Activated CD8-positive, alpha-beta memory T cell treated with anti-CD3 and anti-CD28 coated beads for 48 hours (primary cell): ENCODE measurements at places on chromosomes 7 and 10.

DNA sequence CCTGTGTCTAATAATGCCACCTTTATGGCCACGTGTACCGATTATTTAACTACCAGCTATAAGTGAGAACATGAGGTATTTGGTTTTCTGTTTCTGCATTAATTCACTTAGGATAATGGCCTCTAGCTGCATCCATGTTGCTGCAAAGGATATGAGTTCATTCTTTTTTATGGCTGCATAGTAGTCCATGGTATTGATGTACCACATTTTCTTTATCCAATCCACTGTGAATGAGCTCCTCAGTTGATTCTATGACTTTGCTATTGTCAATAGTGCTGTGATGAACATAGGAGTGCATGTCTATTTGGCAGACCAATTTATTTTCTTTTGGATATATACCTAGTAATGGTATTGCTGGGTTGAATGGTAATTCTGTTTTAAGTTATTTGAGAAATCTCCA lies 96.4 kb downstream of the SLC25A40 start:
- DNase-seq, result no peak

DNA sequence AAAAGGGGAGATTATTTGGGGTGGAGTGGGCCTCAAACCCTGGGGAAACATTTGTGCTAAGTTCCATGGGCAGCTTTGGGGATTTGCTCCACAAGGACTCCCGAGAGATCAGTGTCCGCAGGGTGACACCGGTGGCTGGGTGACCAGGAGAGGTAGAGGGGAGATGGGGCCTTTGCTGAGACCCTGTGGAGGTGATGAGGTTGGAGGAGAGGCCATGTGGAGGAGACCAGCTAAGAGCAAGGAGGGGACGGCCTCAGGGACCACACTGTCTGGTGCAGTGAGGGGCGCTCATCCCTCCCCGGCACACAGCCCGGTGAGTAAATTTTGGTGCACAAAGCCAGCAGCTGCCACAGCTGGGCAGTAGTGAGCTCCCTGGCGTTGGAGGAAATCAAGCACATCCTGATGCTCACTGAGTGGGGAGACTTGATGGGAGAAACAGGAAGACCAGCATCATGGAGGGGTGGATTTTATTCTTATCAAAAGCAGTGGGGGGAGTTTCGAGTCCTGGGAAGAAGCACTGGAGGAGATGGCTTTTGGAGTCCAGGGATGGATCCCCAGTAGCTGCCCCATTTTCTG lies 20.2 kb upstream of the ELFN1 start:
- no peak for DNase-seq

GRCh38 chr10:108069096-108069495 lies 904.6 kb upstream of the SORCS1 start:
- no peak for DNase-seq

DNA sequence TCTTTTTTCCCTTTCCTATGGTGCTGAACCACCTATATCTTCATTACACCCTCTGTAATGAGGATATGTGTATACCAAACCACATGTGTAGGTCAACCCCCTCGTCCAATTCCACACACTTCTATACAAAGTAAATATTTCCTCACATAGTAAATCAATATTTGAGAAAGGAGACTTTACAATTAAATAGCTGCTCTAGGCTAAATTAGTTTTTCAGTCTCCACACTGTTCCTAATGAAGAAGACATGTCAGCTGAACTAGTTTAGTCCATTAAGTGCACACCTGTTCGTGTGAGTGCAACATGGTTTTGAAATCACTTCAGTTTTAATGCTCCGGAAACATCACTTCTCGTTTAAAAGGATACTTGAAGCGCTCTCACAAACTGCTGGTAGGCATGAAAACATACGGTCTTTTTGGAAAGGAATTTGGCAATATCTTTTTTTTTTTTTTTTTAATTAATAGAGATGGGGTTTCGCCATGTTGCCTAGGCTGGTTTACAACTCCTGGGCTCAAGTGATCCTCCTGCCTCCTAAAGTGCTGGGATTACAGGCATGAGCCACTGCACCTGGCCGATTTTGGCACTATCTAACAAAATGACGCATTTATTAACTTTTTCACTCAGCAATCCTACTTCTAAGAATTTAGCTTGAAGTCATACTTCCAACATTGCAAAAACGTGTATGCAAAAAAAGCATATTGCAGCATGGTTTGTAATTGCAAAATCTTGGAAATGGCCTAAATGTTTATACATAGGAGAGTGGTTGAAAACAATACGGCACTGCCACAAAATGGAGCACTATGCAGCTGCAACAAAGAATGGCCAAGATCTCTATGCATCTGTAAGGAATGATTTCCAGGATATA lies 2.1 kb upstream of the XRCC2 start:
- DNase-seq, result no peak

DNA sequence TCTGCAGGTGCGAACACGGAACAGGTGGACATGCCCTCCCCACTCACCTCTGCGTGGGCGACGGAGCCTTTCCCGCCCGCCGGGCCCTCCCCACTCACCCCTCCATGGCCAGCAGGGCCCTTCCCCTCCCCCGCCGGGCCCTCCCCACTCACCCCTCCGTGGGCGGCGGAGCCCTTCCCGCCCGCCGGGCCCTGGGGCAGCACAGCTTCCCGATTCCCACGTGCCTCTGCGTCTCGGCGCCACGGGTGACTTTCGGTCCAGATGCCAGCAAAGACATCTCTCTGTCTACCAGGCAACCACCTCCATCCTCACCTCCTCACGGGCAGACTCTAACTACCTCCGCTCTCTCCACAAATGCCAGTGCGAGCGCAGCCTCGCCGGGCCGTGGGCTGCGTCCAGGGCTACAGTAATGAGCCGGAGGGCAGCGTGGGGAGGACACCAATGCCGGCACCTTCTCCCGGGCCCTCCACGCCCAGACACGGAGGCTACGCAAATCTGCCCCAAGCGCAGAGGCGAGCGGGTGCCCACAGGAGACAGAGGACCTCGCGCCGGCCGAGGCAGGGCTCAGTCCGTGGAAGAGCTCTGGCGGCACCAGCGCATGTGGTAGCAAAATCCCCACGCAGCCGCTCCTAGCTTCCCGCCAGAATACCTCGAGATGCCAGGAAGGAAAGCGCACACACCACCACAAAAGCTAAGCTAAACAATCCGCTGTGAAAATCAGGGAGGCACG lies 21.8 kb downstream of the GPER1 start:
- no peak for DNase-seq

DNA sequence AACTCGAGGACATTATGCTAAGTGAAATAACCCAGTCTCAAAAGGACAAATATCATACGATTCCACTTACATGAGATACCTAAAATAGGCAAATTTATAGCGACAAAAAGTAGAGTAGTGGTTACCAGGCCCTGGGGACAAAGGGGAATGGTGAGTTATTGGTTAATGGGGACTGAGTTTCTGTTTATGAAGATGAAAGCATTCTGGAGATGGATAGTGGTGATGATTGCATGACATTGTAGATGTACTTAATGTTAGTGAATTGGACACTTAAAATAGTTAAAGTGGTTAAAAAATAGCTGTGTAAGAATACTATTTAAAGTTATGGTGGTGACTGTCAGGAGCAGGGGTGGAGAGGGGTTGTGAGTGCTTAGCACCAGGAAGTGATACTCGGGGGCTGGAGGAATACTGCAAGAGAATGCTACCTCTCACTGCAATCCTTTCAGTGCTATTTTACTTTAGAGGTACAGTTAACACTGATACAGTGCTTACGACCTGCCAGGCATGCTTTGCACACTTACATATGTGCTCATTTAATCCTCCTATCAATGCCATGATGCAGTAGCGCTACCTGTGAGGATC lies 16.7 kb upstream of the TEX36 start:
- no peak for DNase-seq

- DNase-seq, result no peak
Observed at GRCh38 chr10:124032971-124033886, 60.2 kb downstream of the CHST15 start.

GRCh38 chr10:114002422-114002821 lies 41.2 kb upstream of the ADRB1 start:
- no peak for DNase-seq

- no peak for DNase-seq
Observed at GRCh38 chr10:62724465-62724864, 80.1 kb upstream of the ADO start.

DNA sequence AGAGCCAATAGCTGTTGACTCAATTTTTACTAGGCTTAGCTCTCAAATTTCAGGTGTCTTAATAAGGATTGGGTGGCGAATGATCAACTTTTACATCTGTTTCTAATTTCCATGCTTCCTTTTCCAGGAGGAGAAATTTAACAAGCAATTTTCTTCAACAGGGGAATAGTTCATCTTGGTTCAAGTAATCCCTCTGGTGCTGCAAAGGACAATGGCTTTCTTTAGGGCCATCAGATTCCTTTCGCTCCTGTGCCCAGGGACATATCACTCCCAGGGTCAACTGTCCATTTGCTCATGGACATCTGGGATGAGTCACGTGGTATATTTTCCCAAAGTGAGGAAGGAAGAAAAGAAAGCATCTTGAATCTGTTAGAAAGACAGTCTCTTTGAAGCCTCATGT lies 313.3 kb downstream of the FRMD4A start:
- DNase-seq, result no peak

- no peak for DNase-seq
Observed at GRCh38 chr7:27933671-27934565, 194.0 kb downstream of the TAX1BP1 start.

GRCh38 chr7:106979551-106980357 lies 64.8 kb upstream of the PRKAR2B start:
- DNase-seq, result no peak

DNA sequence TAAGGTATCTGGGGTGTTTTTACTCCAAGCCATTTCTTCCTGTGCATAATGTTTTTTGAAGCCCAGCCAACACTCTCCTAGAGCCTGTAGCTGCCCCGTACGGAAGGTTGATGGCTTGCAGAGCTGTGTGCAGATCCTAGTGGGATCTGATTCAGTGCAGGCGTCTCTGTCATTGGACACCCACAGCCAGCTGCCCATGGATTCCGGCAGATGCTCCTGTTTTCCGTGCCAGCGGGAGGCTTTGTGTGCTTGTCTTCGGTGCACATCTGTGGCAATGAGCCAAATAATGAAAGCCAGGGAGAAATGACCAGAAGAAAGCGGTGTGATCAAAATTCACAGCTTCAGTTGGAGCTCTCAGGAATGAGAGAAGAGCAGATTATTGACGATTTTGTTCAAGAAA lies 426.4 kb downstream of the TYW1 start:
- DNase-seq, result no peak

GRCh38 chr10:31359979-31360378 lies 41.0 kb downstream of the ZEB1 start:
- DNase-seq, result no peak

DNA sequence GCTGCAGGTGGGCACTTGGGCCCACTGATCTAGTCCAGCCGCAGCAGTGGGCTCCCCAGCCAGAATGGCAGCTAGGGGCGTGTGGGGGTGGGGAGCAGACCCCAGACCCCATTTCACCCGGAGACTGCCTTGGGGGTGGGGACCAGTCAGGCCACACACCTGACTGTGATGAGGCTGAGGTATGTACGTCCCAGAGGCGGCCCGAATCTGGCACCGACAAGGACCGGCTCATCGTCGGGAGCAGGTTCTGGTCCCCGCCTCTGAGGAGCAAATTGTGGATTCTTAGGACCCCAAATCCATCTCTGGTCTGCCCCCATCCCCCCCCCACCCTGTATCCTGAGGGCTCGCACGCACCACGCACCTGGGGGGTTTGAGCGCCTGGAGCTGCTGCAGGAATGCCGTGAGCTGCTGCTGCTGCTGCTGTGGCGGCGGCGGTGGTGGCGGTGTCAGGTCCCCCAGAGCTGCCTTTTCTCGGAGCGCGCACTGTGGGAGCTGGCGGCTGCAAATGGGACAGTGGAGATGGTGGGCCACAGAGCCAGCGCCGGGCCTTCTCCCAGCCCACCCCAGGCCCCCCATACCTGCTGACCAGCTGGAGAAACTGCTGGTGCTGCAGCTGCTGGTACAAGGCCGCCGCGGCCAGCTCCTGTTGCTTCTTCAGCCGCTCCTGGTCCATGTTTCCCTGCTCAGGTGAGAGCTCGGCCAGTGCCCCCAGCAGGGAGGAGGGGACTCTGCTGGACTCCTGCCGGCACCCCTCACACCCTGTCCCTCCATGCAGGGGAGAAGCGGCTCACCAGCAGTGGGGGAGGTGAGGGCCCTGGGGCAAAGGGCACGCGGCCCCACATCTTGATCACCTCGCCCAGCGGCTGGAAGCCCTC lies 10.2 kb downstream of the GIGYF1 start:
- DNase-seq, result no peak

DNA sequence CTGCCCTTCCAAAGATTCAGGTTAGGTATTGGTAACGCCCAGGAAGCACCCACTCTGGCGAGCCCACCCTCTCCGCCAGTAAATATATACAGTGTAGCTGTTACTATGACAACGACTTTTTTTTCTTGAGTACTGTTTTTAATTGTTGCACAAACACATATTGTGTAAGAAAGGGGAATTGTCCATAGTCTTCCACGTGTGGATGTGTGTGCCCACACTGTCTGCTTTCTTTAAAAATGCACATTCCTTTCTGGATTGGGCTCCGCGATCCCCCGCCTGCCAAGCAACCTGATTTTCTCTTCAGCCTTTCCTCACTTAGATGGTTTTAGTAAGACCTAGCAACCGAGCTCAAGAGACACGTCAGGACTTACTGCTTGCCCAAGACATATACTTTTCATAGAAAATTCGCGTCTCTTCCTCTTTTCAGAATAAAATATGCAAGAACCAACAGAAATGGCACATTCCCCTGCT lies 247.8 kb downstream of the EBF3 start:
- no peak for DNase-seq

- no peak for DNase-seq
Observed at GRCh38 chr7:24737281-24737680, 20.0 kb downstream of the GSDME start.

DNA sequence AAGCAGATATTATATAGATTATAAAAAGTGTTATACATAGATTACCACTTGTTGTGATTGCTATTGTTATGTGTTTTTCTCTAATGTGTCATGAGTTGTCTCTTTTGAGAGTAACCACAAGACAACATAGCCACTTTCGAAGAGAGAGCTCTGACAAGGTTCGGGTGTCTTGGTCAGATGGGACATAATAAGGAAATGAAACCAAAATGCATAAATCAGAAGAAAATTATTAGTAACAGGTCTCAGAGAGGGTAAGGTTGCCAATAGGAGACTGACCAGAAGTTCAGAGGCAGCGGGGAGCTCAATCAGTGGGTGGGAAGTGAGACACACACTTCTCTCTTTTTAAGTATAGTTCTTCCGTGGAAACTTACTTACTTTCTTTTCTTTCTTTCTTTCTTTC lies 639.2 kb upstream of the POT1 start:
- no peak for DNase-seq

DNA sequence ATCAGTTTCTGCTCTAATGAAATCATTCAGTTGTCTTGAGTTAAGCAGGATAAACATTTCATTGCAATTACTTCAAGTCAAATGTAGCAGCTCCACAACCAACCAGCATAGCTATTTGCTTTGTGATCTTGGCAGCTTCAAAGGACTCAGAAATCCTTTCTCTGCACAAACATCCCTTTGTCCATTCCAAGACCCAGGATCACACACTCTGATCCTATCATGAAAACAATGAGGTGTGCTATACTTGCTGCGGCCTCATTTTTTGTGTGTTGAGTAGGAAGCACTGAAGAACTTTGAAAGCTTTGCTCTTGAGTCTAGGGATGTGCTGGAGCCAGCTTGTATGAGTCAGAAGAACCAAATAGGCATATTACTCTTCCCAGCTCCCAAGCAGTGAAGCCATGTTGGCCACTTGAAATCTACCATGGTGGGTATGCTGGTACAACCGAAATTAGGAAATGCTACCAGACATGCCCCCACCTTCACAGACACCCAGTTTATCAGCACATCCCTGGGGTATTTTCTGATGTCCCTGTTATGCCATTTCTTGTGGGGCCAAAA lies 199.4 kb upstream of the PRSS58 start:
- DNase-seq, result no peak
